Activated CD4-positive, alpha-beta T cell treated with anti-CD3 and anti-CD28 coated beads for 36 hours (primary cell): ENCODE measurements at places on chromosomes 6 and 20.
A peak's percentile ranks its signal among the peaks of the same experiment; 100 is the strongest.

DNA sequence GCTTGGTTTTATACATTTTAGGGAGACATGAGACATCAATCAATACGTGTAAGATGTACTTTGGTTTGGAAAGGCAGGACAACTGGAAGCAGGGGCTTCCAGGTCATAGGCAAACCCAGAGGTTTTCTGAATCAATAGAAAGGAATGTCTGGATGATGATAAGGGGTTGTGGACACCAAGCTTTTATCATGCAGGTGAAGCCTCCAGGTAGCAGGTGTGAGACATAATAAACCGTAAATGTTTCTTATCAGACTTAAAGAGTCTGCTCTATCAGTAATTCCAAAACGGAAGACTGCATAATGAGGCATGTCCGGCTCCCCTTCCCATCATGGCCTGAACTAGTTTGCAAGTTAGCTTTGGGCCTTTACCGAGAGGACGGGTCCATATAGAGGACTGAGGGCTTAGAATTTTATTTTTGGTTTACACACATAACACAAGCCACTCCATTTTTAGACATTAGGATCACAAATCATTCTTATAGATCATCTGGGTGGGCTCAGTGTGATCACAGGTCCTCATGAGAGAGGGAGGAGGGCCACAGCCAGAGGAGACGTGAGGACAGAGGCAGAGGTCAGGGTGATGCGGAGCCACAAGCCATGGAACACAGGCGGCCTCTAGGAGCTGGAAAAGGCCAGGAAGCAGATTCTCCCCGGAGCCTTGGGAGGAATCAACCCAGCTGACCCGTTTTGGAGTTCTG is 10.7 kb upstream of the SERPINB9 start:
- no peak for DNase-seq

GRCh38 chr6:130233330-130233729 is 10.6 kb upstream of the SAMD3 start:
- DNase-seq, result no peak

- peak; percentile 61 for DNase-seq
These were observed 80.4 kb upstream of the ZNF184 start for GRCh38 chr6:27553123-27553904.

- DNase-seq, result no peak
These were observed 205.3 kb downstream of the NFATC2 start for GRCh38 chr20:51337126-51337805.
